RPMI7951 (cell line): ENCODE measurements at places on chromosomes 3 and 15. TPM values are rescaled to one million over a fixed set of nuclear protein-coding genes. Genes with fewer than 3 reads are reported as not detected.

GRCh38 chr3:171129827-171130226 lies 103.3 kb upstream of the SLC2A2 start:
- DNase-seq: peak; percentile 65

DNA sequence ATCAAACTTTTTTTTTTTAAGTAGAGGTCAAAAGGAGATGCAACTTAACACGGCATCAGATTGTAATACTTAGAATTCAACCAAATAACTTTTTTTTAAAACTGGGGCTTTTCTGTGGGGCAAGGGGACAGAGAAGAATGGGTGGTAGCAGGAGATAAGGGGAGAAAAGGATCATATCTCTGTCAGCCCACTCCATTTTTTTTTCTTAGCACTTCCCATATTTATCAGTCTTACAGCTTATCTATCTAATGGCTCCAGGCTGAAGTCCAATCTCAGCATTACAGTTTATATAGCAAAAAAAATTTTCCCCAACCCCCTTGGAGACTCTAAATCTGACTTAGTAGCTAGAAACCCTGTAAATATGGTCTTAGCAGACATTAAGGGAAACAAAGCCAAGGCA lies 69.3 kb downstream of the PIK3R4 start:
- no peak for DNase-seq

DNA sequence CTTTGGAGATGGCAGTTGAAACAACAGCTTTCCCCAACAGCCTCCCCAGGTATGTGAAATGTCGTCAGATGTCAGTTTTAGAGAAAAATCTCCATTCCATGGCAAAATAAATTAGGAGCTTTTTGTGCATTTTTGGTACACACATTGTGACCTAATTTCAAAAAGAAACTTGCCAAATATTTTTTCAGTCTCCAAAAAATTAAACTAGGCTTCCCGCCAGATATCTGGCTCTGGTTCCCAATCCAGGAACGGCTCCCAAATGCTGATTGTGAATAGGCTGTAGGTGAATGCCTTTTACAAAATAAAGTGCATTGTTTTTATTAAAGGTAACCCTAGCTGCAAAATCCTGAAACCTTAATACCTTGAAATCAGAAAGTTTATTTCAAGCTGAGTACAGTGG lies 10.9 kb downstream of the KCNAB1 start:
- no peak for DNase-seq

GRCh38 chr3:12758025-12758781 lies 856 bp downstream of the TMEM40 start:
- peak; percentile 50 for DNase-seq

DNA sequence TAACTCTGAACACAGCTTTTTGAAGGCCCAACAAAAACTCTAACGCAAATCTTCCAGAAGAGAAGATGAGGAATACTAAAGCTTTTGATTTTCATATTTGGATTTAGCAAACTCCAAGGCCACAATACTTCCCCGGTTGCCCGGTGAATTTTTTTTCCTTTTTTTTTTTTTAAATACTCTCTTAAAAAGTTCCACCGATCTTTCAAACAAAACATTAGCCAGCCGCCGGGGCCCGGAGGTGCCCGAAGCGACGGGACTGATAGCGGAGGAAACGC lies 2.3 kb downstream of the FOXL2 start:
- DNase-seq: no peak

GRCh38 chr3:131568460-131568859 lies 65.7 kb upstream of the MRPL3 start:
- no peak for DNase-seq

GRCh38 chr3:151357463-151357850 lies 27.1 kb downstream of the P2RY12 start:
- DNase-seq: no peak

DNA sequence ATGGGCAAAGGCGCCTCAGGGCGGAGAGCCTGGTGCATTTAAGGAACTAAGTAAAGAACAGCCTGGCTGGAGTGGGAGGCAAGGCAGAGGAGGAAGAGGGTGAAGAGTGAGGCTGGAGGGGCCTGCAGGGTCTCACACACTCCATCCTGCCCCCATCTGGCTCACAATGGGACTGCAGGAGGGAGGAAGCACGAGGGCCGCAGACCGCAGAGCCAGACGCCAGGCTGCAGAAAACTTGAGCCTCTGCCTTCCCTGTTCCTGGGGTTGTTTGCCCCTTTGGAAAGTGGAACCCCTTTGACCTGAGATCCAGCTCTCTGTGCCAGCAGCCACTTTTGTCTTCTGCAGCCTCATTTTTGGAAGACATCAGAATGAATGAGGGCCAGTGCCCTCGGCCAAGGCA lies 138.0 kb downstream of the SRGAP3 start:
- DNase-seq: no peak

GRCh38 chr15:83057696-83058376 lies 9.2 kb downstream of the BTBD1 start:
- DNase-seq: no peak

- DNase-seq: peak; percentile 62
Observed at GRCh38 chr3:99484871-99485270, 153.5 kb upstream of the COL8A1 start.

The B3GALNT1 gene
- 11.6 and 15.0 TPM in 2 replicates for total RNA-seq

The EPHA6 gene
- not detected in 2 replicates for total RNA-seq

The ATXN7 gene
- total RNA-seq: 5.4 and 6.1 TPM in 2 replicates

The CCDC54 gene
- total RNA-seq: not detected in 2 replicates

The CCK gene
- 1.6 and 7.7 TPM in 2 replicates for total RNA-seq
